ENCODE measurements at places on chromosomes 2 and 18. TPM values are rescaled to one million over a fixed set of nuclear protein-coding genes. Genes with fewer than 3 reads are reported as not detected.
A peak's percentile ranks its signal among the peaks of the same experiment; 100 is the strongest.

Gene SP140L
- 43.8 TPM for total RNA-seq

Gene CNGA3
- not detected for total RNA-seq

Gene PLEK
- 4.8 TPM for total RNA-seq

Gene GPATCH11
- total RNA-seq, result 9.9 TPM

Gene CD207
- not detected for total RNA-seq

Gene BBS5
- total RNA-seq, result 3.2 TPM

Gene CASP10
- total RNA-seq, result 22.6 TPM

Gene LYPD1
- not detected for total RNA-seq

DNA sequence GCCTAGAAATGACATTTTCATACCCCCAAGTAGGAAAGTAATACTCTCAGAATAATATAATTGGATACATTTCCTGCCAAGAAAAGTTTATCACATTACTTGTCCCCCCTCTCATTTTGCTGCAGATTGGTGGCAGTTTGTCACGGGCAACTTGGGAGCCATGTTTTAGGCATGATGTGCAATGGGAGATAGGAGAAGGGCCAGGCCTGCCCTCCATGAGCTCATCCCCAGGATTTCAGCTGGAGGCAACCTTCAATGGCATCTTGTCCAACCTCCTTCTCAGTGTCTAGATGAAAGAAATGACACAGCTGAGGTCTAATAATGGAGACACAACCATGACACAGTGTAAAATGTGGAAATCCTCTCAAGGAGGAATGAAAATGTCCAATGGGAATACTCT lies 11.4 kb upstream of the RAB31 start:
- no peak for DNase-seq
- H3K36me3 ChIP-seq, result no peaks in the 10 kb centered on the region
- H3K4me1 ChIP-seq, result no peaks in the 10 kb centered on the region
- no peak overlapping the region for H3K4me3 ChIP-seq

DNA sequence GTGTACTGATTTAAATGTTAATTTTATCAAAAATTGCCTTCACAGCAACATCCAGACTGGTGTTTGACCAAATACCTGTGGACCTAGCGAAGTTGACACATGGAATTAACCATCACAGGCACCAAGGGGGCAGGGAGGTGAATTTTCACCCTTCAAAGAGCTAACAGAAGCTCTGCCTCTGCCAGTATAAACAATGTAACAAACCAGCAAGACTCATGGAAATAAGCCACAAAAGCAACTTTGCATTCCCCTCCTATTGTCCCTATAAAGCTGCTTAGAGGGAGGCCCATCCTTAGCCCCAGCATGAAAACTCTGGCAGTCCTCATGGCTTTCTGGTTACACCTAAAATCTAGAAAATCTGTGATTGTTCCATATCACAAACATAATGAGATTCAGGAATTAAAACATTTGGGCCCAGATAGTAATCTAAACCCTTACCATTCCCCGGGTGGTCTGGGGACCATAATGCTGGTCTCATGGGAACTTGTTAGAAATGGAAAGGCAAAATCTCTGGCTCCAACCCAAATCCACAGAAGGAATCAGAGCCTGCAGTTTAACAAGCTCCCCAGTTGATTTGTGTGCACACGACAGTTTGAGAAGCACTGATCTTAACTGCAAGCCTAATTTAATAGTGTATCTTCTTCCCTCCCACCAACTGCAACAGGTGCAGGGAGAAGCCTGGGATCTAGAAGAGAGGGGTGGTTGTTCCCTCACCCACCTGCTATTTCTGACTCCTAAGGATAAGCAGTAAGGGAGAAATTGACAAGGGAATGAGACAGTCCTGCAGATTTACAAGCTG lies 23.1 kb downstream of the SERPINB11 start:
- H3K36me3 ChIP-seq, result no peaks in the 10 kb centered on the region
- no peak for DNase-seq
- H3K27ac ChIP-seq, result no peak overlapping the region

GRCh38 chr2:182521453-182522404 lies 94.9 kb upstream of the PDE1A start:
- no peaks in the 10 kb centered on the region for H3K36me3 ChIP-seq
- no peak overlapping the region for H3K27ac ChIP-seq
- no peak overlapping the region for H3K4me3 ChIP-seq
- DNase-seq, result no peak

- DNase-seq, result no peak
- H3K4me1 ChIP-seq, result peaks cover 16% of the 10 kb centered on the region
- peak overlapping the region; percentile 96 for H3K27ac ChIP-seq
- H3K36me3 ChIP-seq, result peaks cover 11% of the 10 kb centered on the region
- H3K27me3 ChIP-seq, result no peaks in the 10 kb centered on the region
- H3K4me3 ChIP-seq, result peak overlapping the region; percentile 96
Observed at GRCh38 chr2:218671097-218671653, 627 bp downstream of the RNF25 start.

- H3K36me3 ChIP-seq, result no peaks in the 10 kb centered on the region
- no peaks in the 10 kb centered on the region for H3K4me1 ChIP-seq
- H3K27ac ChIP-seq, result no peak overlapping the region
- no peak overlapping the region for H3K4me3 ChIP-seq
- no peak for DNase-seq
Observed at GRCh38 chr2:187710791-187711521, 156.7 kb upstream of the TFPI start.

GRCh38 chr18:76487070-76487469 lies 8.0 kb downstream of the ZNF516 start:
- H3K4me3 ChIP-seq, result no peak overlapping the region
- no peaks in the 10 kb centered on the region for H3K36me3 ChIP-seq
- peaks cover 18% of the 10 kb centered on the region for H3K27me3 ChIP-seq
- DNase-seq, result no peak
- no peak overlapping the region for H3K27ac ChIP-seq
- H3K4me1 ChIP-seq, result peaks cover 13% of the 10 kb centered on the region

- H3K36me3 ChIP-seq, result no peaks in the 10 kb centered on the region
- no peaks in the 10 kb centered on the region for H3K27me3 ChIP-seq
Observed at GRCh38 chr2:239250216-239251081, 150.4 kb downstream of the HDAC4 start.

DNA sequence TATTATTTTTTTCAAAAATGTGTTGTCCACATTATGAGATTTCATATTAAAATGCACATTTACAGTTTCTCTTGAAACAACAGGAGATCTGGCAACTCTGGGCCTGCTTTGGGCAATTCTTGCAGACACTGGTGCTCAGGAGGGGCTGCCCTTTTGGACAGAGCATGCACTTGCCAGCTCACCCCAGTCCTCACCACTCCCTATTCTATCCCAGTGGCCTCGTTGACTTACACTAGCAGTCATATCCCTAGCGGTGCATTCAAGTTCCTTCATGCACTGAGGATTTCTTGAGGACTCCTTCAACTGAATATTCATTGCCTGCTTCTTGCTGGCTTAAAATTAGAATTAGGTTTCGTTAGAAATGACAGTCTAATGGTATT lies 87.9 kb upstream of the FHL2 start:
- H3K4me3 ChIP-seq, result no peak overlapping the region
- no peak overlapping the region for H3K27ac ChIP-seq
- no peak for DNase-seq
- H3K36me3 ChIP-seq, result no peaks in the 10 kb centered on the region
- no peaks in the 10 kb centered on the region for H3K4me1 ChIP-seq

GRCh38 chr2:220001751-220002150 lies 374.3 kb downstream of the SLC4A3 start:
- peaks cover 2% of the 10 kb centered on the region for H3K27me3 ChIP-seq
- H3K4me3 ChIP-seq, result no peak overlapping the region
- no peak for DNase-seq
- H3K4me1 ChIP-seq, result no peaks in the 10 kb centered on the region
- H3K36me3 ChIP-seq, result no peaks in the 10 kb centered on the region

- peaks cover 9% of the 10 kb centered on the region for H3K27me3 ChIP-seq
- H3K36me3 ChIP-seq, result no peaks in the 10 kb centered on the region
- DNase-seq, result no peak
- H3K4me3 ChIP-seq, result no peak overlapping the region
Observed at GRCh38 chr18:47701134-47701533, 229.3 kb downstream of the SMAD2 start.

- peaks cover 2% of the 10 kb centered on the region for H3K27me3 ChIP-seq
- H3K36me3 ChIP-seq, result no peaks in the 10 kb centered on the region
- H3K27ac ChIP-seq, result no peak overlapping the region
- H3K4me1 ChIP-seq, result peaks cover 7% of the 10 kb centered on the region
- DNase-seq, result no peak
- H3K4me3 ChIP-seq, result no peak overlapping the region
Observed at GRCh38 chr2:149271575-149271974, 58.8 kb upstream of the LYPD6 start.

DNA sequence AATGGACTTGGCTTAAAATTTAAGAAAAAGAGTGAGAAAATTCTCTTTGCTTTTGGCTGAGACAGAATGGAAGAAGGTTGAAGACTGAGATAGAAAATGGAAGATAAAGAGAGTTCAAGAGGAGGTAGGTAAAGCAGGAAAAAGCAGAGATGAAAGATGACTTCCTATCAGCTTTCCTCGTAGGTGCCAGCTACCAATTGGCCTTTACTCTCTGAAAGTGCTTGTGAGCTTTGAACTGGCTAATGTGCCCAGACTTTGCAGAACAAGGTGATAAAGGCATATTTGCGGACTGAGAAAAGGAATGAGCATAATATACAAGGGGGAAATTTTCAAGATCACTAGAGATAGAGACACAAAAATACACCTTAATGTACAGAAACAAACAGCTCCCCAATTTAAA lies 54.7 kb upstream of the UBE2E3 start:
- H3K4me3 ChIP-seq, result no peak overlapping the region
- no peaks in the 10 kb centered on the region for H3K4me1 ChIP-seq
- peaks cover 6% of the 10 kb centered on the region for H3K27me3 ChIP-seq
- H3K36me3 ChIP-seq, result no peaks in the 10 kb centered on the region
- no peak overlapping the region for H3K27ac ChIP-seq

GRCh38 chr18:3771121-3771971 lies 321.4 kb downstream of the TGIF1 start:
- H3K4me1 ChIP-seq, result peaks cover 9% of the 10 kb centered on the region
- H3K36me3 ChIP-seq, result no peaks in the 10 kb centered on the region
- peaks cover 14% of the 10 kb centered on the region for H3K27me3 ChIP-seq
- peak overlapping the region; percentile 68 for H3K27ac ChIP-seq
- peak; percentile 90 for DNase-seq
- peak overlapping the region; percentile 56 for H3K4me3 ChIP-seq

- H3K27me3 ChIP-seq, result no peaks in the 10 kb centered on the region
- H3K36me3 ChIP-seq, result no peaks in the 10 kb centered on the region
- H3K4me1 ChIP-seq, result no peaks in the 10 kb centered on the region
Observed at GRCh38 chr2:156003780-156004179, 328.7 kb downstream of the NR4A2 start.

DNA sequence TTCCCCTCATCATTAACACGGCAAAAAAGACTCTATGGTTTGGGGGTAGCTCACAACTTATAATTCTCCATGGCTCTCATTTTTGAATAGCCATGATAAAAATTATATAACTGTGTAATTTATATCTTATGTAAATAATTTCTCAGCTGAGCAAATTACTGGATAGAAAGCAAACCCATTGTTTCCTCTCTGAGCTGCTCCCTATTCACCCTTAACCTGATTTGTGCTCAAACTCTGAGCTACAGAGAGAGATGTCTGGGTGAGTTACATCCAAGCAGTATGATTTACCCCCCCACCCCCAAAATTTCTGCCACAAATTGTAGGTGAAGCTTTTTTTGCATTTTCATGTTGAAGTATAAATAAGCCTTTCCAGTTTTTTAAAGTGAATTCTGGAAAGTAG lies 123.7 kb downstream of the TFCP2L1 start:
- H3K36me3 ChIP-seq, result no peaks in the 10 kb centered on the region
- no peak overlapping the region for H3K27ac ChIP-seq
- H3K4me3 ChIP-seq, result no peak overlapping the region
- H3K27me3 ChIP-seq, result no peaks in the 10 kb centered on the region
- no peak for DNase-seq

GRCh38 chr2:133143645-133144044 lies 424.6 kb downstream of the NCKAP5 start:
- no peak overlapping the region for H3K4me3 ChIP-seq
- H3K27me3 ChIP-seq, result no peaks in the 10 kb centered on the region
- no peak for DNase-seq

DNA sequence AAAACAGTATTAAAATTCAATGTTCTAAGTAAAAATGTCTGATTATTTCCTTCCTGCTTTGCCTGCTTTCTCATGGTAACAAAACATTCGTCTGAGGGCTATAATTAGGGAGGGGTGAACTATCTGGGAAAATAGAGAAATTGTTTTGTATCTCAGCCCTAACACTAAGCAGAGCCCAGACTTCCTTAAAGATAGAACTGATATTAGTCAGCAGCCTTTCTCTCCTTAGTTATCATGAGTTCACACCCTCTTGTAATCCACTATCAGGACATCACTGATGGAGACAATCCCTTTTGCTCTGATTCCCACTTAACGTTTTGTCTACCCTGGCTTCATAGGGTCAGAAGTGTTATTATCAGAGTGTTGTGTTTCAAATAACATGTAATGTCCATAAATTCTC lies 701.1 kb upstream of the ZEB2 start:
- no peak overlapping the region for H3K4me3 ChIP-seq
- no peak overlapping the region for H3K27ac ChIP-seq
- H3K27me3 ChIP-seq, result peaks cover 7% of the 10 kb centered on the region
- no peaks in the 10 kb centered on the region for H3K36me3 ChIP-seq
- DNase-seq, result no peak

All from activated CD8-positive, alpha-beta T cell treated with anti-CD3 and anti-CD28 coated beads for 36 hours (primary cell).